Stimulated activated CD4-positive, alpha-beta T cell treated with anti-CD3 and anti-CD28 coated beads, Interleukin-12 subunit alpha, Interleukin-12 subunit beta, amount 100 ng/mL, for 24 hours (primary cell): ENCODE measurements at places on chromosomes 12 and 14.

- DNase-seq = no peak
Observed at GRCh38 chr14:59018978-59019377, 169.5 kb upstream of the DAAM1 start.

DNA sequence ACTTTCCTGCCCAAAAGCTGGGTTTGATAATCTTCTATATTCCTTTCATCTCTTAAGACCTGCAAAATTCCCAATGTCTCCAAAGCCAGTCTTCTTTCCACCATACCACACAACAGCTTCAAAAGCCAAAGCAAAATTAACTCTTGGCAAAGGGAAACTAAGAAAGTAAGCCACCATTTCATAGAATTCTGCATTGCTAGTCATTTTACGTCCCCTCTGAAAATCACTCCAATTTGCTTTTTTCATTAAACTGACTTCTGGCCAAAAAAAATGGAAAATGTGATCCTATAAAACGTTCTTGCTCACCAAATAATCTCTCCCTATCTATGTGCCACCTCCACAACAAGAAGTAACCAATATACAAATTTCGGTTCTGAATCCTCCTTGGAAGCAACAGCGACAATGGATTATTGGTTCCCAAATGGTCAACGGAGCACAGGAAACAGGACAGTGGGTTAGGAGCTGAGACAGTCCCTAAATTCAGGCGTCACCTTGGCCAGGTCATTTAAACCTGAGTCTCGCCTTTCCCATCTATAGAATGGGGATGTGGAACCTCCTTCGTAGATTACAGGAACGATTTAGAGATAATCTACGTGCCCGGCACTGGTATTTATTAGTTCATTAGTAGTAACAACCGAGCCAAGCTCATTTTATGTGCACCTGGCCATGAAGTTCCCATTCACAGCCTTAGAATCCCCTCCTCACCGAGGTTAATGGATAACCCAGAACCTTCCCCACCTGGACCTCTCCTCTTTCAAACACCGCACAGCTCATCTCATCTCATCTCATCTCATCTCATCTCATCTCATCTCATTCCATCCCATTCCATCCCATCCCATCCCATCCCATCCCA lies 1.2 kb downstream of the NT5DC3 start:
- DNase-seq = no peak

- DNase-seq = no peak
Observed at GRCh38 chr14:93946104-93946503, 19.0 kb downstream of the FAM181A start.

DNA sequence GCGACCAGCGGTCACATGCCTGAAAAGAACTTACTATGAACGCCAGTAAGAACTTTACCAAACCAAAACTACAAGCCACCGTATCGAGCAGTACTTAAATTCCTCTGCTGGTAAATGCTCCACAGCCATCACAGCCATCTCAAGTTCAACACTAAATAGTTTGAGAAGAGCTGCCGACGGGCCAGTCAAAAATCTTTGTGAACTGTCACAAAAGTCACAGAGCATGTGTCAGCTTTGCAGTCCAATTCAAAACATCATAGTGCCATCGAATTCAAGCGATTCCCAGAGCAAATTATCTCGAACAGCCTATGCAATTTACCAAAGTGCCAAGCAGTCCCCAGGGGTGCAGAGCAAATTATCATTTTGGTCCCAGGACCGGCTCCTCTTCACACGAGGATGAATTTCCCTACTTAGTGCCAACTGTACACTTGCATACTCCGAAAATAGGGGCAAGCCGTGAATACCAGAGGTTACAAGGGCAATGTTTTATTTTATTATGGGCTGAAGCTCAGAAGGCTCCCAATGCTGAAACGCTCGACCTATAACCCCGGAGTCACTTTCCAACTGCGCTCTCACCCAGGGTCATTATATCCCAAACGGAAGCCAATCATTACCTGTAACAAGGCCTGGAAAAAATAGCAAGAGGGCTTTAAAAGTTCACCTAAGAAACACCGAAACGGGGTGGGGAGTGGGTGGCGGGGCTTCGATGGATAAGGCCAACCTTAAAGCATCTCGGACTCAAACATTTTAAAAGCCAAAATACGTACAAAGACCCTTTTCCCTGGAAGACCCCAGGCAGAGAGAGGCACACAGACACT lies 1.1 kb downstream of the LRP6 start:
- DNase-seq = no peak

GRCh38 chr12:41076114-41076513 lies 112.0 kb upstream of the PDZRN4 start:
- no peak for DNase-seq

DNA sequence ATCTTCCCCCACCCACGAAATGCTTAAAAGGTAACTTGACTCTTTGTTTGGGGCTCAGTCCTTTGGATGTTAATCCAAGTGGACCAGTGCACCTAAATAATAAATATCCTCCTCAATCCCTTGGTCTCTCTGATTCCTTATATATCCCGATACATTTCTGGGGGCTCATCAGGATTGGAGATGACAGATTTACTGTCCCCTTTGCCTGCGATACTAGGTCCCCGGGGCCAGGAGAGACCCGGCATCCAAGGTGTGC lies 26.3 kb downstream of the KLRK1 start:
- no peak for DNase-seq

GRCh38 chr12:54195737-54196347 lies 7.1 kb upstream of the SMUG1 start:
- DNase-seq = no peak

DNA sequence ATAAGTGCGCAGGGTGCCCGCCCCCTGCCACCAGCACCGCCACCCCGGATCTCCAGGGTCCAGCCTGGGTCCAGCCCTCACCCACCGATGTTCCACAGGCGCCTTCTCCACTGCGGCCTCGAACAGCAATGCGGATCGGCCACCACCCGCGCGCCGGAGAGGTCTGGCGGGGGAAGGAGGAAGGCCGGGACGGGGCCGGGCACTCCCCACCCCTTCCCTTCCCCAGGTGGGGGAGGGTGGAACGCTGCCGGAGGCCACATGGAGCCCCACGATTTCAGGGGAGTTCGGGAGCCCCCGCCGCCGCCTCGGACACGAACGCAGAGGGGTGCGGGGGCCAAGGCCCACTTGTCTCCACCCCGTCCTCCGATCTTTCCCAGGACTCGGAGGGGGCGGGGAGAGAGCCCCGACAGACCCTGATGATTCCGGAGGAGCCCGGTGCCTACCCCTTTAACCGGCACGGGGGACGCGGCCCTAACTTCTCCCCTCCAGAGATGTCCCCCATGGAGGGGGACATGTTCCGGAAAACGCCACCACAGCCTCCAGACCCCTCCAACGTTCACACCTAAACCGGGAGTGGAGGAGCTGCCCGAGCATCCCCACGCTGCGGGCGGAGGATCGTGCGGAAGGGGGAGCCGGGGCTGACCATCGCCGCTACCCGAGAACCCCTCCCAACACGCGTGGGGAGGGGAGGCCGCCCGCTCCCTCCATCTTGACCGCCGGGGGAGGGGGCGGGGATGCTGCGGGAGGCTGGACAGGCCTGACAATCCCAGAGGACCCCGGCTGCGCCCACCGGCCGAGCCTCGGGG lies 1.1 kb downstream of the ATXN2 start:
- DNase-seq = no peak

DNA sequence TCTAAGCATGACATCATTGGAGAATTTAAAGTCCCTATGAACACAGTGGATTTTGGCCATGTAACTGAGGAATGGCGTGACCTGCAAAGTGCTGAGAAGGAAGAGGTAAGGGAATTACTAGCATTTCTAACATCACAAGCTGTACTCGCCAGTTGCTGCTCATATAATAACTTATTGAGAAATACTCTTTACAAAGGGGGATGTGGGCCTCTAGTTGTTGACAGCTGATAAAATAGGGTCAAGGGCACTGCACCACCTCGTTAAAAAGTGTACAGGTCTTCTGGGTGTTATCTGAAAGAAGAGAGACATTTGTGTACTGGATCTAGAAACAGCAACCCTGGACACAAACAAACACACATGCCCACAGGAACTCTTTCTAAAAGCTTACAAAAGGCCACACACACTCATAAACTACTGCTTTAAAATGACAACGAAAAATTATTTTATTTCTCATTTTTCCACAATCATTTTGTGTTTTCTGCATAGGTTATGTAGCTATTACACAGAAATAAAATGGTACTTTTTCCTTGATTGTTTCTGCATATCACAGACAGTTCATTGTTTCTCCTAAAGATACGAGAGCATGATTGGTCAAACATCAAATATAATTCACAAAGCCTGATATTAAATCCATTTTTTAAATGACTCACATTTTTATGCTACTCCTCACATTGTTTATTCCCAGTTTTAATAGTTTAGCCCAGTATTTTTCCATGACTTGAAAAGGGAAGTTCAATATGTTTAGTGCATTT lies 391.1 kb downstream of the PAWR start:
- DNase-seq = no peak

DNA sequence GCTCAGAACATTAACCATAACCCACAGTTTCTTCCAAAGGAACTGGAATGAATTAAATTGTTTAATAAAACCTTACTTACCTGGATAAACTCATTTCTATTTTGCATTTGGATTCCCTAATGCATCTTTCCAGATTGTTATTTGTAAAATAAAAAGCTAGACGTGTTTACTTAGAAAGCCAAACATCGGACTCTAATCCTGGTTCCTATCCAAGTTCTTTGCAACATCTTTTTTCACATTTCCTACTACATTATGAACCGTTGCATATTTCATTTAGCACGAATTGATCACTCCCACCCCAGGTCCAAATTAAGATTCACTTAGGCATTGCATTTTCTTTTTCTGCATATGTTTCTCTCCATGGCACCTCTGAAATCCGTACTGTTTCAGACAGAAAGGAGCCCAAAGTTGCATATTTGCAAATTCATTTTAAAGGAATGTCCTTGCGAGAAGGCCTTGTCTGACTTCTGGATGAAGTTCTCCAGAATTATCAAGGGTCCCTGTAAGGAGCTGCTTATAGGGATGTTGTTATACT lies 164.4 kb upstream of the GSC start:
- DNase-seq = no peak

- no peak for DNase-seq
Observed at GRCh38 chr12:93441081-93441616, 598 bp downstream of the UBE2N start.

DNA sequence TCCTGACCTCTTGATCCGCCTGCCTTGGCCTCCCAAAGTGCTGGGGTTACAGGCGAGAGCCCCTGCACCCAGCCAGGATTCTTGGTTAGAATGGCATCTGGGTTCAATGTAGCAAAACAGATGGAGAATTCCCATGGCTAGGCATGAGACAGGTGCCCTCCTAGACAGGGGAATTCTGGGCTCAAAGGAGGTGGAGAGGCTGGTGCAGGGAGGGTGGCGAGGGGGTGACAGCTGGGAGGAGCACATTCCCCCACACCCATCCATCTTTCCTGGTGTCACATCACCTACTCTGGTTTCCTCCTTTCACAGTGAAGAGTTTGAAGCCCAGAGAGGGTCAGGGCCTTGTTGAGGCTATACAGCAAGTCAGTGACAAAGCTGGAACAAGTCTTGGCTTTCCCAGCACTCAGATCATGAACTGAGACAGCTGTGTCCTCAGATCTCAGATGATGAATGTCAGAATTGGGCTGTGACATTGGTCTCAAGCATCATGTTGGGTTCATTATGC lies 2.8 kb downstream of the SERPINA1 start:
- DNase-seq = no peak

- no peak for DNase-seq
Observed at GRCh38 chr12:64521833-64522232, 69.9 kb downstream of the TBK1 start.

DNA sequence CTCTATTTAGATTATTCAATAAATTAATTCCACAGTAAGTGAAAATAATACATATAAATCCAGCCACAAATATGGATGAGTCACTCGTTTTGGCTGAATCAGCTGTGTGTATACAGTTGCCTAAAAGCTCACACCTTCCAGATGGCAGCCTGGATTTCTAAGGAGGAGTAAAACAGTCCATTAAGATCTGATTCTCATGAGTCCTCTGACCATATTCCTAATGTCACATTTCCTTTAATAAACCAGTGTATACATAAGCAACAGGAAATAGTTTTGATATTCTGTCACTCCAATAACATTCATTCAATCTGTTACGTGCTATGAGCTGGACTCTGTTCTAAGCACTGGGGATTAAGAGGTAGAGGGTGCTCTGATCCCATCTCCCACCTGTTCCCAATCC lies 21.8 kb downstream of the MDM1 start:
- no peak for DNase-seq

GRCh38 chr14:100791348-100791735 lies 34.6 kb upstream of the MEG3 start:
- no peak for DNase-seq

- no peak for DNase-seq
Observed at GRCh38 chr12:22810036-22810435, 185.1 kb downstream of the ETNK1 start.

GRCh38 chr12:3097186-3097804 lies 20.1 kb downstream of the TSPAN9 start:
- DNase-seq = no peak
